Breast epithelium (tissue), 4 donors: ENCODE measurements at places on chromosomes 11 and 22. TPM values are rescaled to one million over a fixed set of nuclear protein-coding genes. Genes with fewer than 3 reads are reported as not detected.

CCDC117 gene
- total RNA-seq: 19.5 TPM

SAA4 gene
- total RNA-seq: not detected

CSKMT gene
- 5.8 TPM for total RNA-seq

NRXN2 gene
- total RNA-seq: 1.8 TPM

ALKBH3 gene
- total RNA-seq: 33.1 TPM

MYRF gene
- 0.32 TPM for total RNA-seq

DNA sequence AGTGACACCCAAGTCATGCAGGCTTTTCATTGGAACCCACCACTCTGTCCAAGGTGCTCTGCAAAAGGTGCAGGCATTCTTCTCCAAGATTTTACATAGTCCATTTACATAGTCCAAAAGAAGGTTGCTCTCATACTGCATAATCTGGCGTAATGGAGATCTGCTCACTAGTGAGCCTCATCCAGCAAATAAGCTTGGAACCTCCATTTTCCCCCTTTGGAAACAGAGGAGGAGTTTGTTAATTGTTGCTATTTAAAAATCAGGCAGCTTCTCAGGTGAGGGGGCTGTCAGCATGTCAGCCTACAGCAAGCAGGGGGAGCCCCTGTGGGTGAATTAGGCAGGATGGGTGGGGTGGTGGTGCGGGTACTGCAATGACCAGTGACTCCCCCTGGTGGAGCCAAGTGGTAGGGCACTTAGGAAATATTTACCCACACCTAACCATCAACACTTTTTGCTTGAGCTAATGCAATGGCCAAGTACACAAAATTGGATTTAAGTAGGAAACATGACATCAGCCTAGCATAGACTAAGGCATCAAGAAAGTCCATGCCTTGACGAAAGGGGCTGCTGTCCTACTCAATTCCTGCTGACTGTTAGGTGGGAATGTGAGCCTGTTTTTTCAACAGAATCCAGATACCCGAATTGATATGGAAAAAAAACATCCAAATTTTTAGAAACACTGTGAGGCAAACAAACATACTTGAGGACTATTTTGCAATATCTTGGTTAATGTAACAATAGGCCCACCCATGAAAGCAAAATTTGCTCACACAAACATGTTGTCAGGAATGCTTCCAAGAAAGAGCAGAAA lies 64.5 kb downstream of the AMBRA1 start:
- no peaks in the 10 kb centered on the region for H3K4me1 ChIP-seq
- DNase-seq: peak; percentile 35
- no peak overlapping the region for H3K27ac ChIP-seq
- H3K36me3 ChIP-seq: no peaks in the 10 kb centered on the region

GRCh38 chr22:27397954-27398342 lies 403.6 kb downstream of the MN1 start:
- H3K27ac ChIP-seq: no peak overlapping the region
- no peaks in the 10 kb centered on the region for H3K27me3 ChIP-seq
- DNase-seq: no peak
- no peak overlapping the region for H3K4me3 ChIP-seq
- no peaks in the 10 kb centered on the region for H3K36me3 ChIP-seq
- H3K4me1 ChIP-seq: no peaks in the 10 kb centered on the region

GRCh38 chr11:113673550-113674396 lies 32.3 kb downstream of the TMPRSS5 start:
- no peak overlapping the region for H3K4me3 ChIP-seq
- H3K27me3 ChIP-seq: no peaks in the 10 kb centered on the region
- DNase-seq: no peak
- H3K36me3 ChIP-seq: no peaks in the 10 kb centered on the region

DNA sequence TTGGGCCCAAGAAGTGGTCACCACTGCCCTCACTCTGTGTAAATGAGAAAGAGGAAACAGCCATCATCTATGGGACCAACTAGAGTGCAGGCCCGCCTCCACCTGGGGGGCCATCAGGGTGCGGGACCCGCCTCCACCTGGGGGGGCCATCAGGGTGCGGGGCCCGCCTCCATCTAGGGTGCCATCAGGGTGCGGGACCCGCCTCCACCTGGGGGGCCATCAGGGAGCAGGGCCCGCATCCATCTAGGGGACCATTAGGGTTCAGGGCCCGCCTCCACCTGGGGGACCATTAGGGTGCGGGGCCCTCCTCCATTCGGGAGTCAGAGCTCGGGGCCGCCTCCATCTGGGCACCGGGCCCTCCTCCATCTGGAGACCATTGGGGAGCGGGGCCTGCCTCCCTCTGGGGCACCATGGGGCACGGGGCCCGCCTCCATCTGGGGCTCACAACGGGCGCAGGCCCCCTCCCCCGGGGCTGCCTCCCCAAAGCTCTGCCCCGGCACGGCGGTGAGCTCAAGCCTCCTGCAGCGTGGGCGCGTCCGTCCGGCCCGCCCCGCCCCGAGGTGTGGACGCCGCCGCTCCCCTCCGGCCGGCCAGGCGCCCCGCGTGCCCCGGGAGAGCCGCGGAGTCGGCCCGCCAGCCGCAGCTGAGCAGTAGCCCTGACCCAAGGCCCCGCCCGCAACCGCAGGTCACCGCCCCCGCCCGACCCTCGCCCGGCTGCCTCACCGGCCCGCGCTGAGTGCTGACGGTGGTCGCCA lies 512 bp downstream of the TOLLIP start:
- no peaks in the 10 kb centered on the region for H3K36me3 ChIP-seq
- peak overlapping the region; percentile 94 for H3K27ac ChIP-seq
- H3K27me3 ChIP-seq: no peaks in the 10 kb centered on the region

DNA sequence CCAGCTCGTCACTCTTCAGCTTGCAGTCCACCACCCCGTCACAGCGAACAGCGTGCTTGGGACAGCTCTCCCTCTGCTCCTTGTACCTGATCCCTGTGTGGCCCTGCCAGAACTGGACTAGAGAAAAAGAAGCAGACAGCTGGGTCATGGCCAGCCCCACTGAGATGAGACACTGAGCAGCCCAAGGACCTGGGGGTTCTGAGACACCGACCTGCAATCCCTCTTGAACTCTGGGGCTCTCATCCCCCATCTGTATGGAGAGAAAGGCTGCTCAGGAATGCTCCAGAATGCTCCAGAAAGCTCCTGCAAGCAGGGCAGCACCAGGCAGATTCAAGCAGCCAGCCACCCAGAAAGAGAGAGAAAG lies 14.8 kb downstream of the TMPRSS13 start:
- no peak overlapping the region for H3K27ac ChIP-seq
- H3K36me3 ChIP-seq: no peaks in the 10 kb centered on the region
- no peaks in the 10 kb centered on the region for H3K27me3 ChIP-seq
- no peak overlapping the region for H3K4me3 ChIP-seq

GRCh38 chr11:6780829-6781228 lies 2.0 kb upstream of the OR2AG1 start:
- no peaks in the 10 kb centered on the region for H3K36me3 ChIP-seq
- no peak for DNase-seq
- no peaks in the 10 kb centered on the region for H3K4me1 ChIP-seq

GRCh38 chr11:131518305-131518838 lies 148.0 kb downstream of the NTM start:
- H3K4me3 ChIP-seq: no peak overlapping the region
- DNase-seq: no peak
- H3K4me1 ChIP-seq: no peaks in the 10 kb centered on the region

DNA sequence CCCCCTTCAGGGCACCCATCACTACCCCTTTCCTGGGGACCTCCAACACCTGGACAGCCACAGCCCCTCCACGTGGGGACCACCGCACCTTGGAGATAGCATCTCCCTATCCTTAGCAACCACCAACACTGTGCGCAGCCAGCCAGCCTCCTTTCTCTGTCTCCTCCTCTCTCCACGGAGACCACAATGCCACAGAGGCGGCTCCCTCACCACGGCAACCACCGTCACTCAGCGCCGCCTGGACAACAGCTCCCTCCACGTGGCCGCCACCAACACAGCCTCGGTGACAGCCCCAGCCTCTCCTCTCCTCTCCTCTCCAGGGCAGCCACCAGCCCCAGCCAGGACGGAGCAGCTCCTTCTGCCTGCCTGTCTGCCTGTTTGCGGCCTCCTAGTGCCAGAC lies 10.5 kb downstream of the ELFN2 start:
- H3K27me3 ChIP-seq: peaks cover 60% of the 10 kb centered on the region
- H3K4me1 ChIP-seq: peaks cover 5% of the 10 kb centered on the region
- no peaks in the 10 kb centered on the region for H3K36me3 ChIP-seq
- H3K27ac ChIP-seq: no peak overlapping the region
- no peak for DNase-seq

DNA sequence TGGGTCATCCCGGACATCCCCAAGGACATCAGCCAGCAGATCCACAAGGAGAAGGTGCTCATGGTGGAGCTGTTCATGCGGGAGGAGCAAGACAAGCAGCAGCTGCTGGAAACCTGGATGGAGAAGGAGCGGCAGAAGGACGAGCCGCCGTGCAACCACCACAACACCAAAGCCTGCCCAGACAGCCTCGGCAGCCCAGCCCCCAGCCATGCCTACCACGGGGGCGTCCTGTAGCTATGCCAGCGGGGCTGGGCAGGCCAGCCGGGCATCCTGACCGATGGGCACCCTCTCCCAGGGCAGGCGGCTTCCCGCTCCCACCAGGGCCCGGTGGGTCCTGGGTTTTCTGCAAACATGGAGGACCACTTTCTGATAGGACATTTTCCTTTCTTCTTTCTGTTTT lies 15.3 kb upstream of the FADD start:
- DNase-seq: no peak
- H3K27me3 ChIP-seq: no peaks in the 10 kb centered on the region
- H3K4me3 ChIP-seq: no peak overlapping the region
- no peaks in the 10 kb centered on the region for H3K4me1 ChIP-seq

DNA sequence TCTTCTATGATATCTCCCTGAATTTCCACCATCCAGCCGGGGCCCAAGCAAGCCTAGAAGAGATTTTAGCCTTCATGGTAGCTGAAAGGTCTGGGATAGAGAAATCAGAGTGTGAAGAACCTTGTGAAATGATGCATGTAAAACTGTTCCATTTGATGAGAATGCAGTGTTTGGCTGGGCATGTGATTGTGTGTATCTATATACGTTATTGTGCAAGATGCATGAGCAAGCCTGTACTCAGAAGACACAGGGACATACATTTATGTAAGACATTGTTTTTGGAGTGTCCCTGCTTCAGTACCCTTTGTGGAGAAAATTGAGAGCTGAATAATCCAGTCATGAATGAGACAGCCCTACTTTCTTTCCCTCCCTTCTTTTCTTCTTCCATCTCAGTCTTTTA lies 15.2 kb upstream of the OR52K2 start:
- no peaks in the 10 kb centered on the region for H3K27me3 ChIP-seq
- no peak overlapping the region for H3K4me3 ChIP-seq
- DNase-seq: no peak

DNA sequence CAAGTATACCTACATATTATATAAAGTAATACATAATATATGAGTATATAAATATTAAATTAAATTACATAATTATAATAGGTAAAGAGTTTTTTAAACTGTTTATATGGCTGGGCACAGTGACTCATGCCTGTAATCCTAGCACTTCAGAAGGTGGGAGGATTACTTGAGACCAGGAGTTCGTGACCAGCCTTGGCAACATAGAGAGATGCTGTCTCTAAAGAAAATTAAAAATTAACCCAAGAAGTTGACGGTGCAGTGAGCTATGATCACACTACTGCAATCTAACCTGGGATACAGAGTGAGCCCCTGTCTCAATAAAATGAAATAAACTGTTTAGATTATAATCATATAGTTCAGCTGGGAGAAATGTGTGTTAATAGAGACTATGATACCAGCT lies 363.0 kb downstream of the DDX10 start:
- H3K4me3 ChIP-seq: no peak overlapping the region
- H3K36me3 ChIP-seq: no peaks in the 10 kb centered on the region
- H3K27me3 ChIP-seq: no peaks in the 10 kb centered on the region
- H3K4me1 ChIP-seq: no peaks in the 10 kb centered on the region

DNA sequence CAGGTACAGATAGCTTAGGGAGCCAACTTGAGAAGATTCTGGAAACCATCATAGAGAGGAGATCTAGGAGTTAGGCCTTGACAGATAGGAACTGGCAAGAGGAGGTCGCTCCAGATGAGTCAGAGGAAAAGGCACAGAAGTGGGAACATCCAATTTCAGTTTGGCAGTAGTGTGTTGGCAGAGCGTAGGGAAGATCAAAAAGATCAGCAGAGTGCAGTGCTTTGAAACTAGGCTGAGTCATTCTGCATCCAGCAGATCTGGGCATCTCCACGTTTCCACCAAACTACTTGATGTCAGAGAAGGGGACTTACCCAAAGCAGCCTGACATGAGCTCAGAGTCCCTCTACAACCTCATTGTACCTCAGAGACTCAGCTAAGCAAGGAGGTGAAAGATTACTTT lies 58.5 kb downstream of the GAB4 start:
- H3K4me1 ChIP-seq: no peaks in the 10 kb centered on the region
- no peaks in the 10 kb centered on the region for H3K36me3 ChIP-seq
- no peak overlapping the region for H3K27ac ChIP-seq
- no peaks in the 10 kb centered on the region for H3K27me3 ChIP-seq
- no peak overlapping the region for H3K4me3 ChIP-seq

GRCh38 chr11:64570341-64570740 lies 20.7 kb upstream of the SLC22A12 start:
- no peak overlapping the region for H3K27ac ChIP-seq
- no peak for DNase-seq
- no peaks in the 10 kb centered on the region for H3K36me3 ChIP-seq
- H3K4me3 ChIP-seq: no peak overlapping the region
- no peaks in the 10 kb centered on the region for H3K27me3 ChIP-seq

GRCh38 chr11:79413268-79413667 lies 27.6 kb downstream of the TENM4 start:
- no peaks in the 10 kb centered on the region for H3K36me3 ChIP-seq
- H3K4me1 ChIP-seq: no peaks in the 10 kb centered on the region
- H3K4me3 ChIP-seq: no peak overlapping the region
- H3K27ac ChIP-seq: no peak overlapping the region

GRCh38 chr11:35246745-35247144 lies 107.8 kb downstream of the CD44 start:
- H3K27me3 ChIP-seq: no peaks in the 10 kb centered on the region
- no peaks in the 10 kb centered on the region for H3K36me3 ChIP-seq
- no peak overlapping the region for H3K4me3 ChIP-seq
- no peak for DNase-seq

DNA sequence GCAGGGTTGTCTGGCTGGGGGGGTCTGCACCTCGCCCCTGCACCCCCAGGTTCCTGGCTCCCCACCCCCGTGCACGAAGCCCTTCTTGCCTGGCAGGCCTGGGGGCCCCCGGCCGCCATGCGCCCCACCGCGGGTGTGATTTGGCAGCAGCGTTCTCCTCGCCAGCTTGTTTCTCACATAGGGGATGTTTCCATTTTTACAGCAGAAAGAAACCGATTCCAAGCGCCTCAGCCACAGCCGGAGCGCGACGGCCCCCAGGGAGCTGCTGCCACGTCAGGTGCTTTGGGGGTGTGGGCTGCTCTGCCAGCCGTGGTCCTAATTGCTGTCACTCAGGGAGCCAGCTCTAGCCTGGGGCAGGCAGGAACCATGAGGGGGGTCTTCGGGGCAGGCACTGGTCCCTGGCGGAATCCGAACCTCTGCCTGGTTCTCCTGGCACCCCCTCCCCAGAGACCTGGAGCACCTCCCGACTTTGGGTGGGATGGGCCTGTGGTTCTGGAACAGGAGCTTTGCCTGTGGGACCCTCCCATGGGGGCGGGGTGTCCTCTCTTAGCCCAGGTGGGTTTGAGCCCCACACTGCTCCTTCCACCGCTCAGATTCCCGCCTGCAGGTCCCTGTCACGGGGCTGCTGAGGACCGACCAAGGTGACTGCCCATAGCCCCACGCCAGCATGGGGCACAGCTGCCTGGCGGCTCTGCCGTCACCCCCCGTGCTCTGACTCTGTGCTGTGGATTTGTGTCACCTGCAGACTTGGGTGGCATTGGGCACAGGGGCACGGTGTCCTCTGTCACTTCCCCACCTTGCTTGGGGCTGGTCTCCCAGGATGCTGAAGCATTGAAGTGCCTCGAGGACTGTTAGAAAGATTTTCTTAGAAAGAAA lies 54.0 kb downstream of the RTN4R start:
- no peak overlapping the region for H3K27ac ChIP-seq
- H3K27me3 ChIP-seq: no peaks in the 10 kb centered on the region
- H3K4me1 ChIP-seq: peaks cover 7% of the 10 kb centered on the region
- H3K36me3 ChIP-seq: no peaks in the 10 kb centered on the region
